ENCODE measurements at places on chromosomes 2 and 18.

GRCh38 chr2:133109772-133110171 lies 439.8 kb upstream of the LYPD1 start:
- DNase-seq, result no peak

DNA sequence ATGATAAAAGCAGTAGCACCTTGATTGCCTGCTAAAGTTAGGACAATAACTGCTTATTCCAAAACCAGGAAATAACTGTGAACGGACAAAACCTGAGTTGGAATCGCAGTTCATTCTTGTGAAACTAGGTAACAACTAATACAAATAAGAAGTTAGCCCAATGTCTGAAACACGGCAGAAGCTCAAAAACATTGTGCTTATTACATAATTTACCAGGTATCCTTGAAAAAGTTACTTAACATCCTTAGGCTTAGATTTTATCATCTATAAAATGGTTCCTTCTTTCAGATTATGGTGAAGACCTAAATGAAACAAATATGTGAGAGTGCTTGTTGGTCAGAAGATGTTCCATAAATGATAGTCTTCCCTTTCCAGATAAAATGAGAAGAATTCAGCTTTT lies 32.4 kb downstream of the RTN4 start:
- DNase-seq, result no peak

DNA sequence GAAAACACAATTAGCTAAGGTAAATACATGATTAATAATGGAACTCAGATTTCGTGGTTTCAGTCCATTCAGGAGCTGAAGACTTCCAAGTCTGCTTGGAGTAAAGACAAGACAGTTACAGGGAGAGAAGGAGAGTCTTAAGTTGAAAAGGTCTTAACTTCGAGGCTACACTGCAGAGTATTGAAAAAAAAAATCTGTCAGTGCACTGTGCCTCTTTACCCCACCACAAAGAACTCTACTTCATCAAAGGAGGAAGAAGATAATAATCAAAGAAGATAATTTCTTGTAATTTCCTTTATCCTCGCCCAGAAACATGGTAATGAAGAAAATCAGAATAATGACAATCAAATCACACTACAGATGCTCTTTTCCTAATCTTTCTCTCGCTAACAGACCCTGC lies 75.4 kb downstream of the MEMO1 start:
- DNase-seq, result no peak

GRCh38 chr2:215430528-215431187 lies 5.2 kb downstream of the FN1 start:
- no peak for DNase-seq

DNA sequence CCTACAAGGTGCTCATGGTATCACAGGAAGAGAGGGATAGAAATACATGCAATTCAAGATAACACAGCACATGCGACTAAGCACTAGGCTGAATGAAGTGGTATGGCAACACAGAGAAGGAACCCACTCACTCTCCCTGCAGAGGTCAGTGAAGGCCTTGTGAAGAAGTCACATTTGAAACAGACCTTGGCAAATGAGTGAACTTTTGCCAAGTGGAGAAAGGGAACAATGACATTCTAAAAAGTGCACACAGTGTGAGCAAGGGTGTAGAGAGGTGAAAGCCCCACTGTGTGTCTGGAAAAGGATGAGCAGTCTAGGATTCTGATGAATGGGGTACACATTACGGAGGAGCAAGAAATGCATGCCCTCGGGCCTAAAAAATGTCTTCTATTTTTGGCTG lies 23.3 kb downstream of the KLF7 start:
- no peak for DNase-seq

- DNase-seq, result no peak
These were observed 36.7 kb upstream of the FOXI3 start for GRCh38 chr2:88489181-88489580.

GRCh38 chr18:45245091-45245511 lies 370.2 kb upstream of the SLC14A2 start:
- no peak for DNase-seq

DNA sequence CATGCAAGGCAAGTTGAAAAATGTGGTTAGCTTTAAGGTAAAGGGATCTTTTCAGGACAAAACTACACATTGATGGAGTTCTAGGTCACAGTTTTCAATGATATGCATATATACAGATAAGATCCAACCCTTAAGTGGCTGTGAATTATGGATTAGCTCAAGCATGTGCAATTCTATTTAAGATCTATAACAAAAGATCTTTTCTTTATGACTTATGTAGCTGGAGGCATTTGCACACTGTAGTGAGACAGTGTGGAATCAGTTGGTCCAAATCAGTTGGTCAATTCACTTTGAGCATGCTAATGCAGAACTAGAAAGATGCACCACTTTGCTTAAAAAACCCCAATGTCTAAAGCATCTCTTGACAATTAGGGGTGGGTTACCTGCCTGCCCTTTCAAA lies 417.1 kb upstream of the ZEB2 start:
- DNase-seq, result no peak

GRCh38 chr2:188199716-188200128 lies 92.0 kb upstream of the GULP1 start:
- no peak for DNase-seq

- DNase-seq, result no peak
These were observed 2182.7 kb upstream of the PIK3C3 start for GRCh38 chr18:39772155-39772919.

DNA sequence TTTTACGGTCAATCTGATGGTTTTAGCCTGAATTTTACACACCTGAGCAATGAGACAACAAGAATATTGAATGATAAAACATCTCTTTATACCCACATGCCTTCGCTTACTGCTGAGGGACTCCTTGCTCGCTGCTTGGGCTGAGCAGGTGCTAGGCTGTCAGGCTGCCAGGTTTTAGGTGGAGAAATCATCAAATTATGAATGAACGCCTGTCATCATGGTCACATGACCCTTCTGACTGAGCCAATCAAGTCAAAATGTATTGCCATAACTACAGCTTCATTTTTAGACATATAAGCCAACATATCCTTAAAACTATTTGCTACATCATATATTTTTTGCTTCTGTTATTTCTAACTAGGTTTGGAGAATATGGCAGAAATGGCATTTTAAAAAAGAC lies 274.0 kb downstream of the LNPK start:
- DNase-seq, result no peak

DNA sequence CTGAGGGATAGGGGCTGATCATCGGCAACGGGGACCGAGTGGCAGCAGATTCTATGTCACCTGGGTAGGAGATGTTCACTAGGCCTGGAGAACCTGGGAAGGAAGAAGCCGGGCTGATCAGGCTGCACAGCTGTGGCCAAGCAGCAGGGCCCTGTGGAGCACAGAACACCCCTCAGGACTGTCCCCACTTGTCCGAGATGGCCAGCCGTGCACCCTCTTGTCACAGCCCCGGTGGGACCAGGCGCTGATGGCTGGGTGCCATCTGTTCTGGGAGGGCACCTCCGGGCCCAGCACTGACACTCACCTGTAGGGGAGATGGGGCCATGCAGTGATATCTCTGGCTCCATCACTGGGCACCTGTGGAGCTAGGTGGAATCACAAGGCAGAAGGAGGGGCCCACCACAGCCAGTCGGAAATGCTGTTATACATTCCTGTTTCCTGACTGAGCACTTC lies 217.9 kb upstream of the RAB6C start:
- no peak for DNase-seq

GRCh38 chr2:97871096-97871780 lies 124.5 kb downstream of the TMEM131 start:
- no peak for DNase-seq

- no peak for DNase-seq
These were observed 18.9 kb upstream of the OTOS start for GRCh38 chr2:240159251-240159839.

DNA sequence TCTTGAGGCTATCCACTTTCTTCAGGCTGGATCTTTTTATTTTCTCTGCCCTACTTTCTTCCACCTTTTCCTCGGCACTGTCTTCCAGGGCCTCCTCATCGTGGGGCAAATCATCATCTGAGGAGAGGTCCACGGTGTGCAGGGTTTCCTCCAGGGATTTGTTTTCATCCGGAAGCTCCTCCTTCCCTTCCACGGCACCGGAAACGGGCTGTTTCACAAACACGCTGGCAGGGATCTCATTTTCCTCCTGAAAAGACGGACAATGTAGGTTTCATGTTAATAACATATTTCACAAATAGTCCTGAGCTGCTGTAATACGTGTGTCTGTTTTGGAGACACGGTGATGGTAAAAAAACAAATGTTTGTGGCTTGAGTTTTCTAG lies 10.4 kb downstream of the CAVIN2 start:
- DNase-seq, result no peak

DNA sequence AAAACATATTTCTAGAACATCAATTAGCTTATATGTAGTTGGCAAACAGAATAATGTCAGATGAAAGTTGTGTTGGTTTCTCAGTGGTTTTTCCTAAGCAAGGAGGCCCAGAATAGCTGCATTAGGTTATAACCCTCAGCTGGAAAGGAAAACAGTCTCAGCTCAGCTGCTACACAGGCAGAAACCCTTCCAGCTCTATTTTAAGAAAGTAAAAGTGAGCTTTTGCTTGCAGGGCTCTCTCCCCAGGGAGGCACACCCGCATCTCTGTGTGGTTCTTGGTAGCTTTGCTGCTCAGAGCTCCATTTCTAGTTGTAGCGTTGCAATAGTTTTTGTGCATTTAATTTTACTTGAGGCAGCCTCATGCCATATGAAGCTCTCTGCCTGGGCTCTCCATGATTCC lies 54.6 kb downstream of the PIKFYVE start:
- DNase-seq, result no peak

DNA sequence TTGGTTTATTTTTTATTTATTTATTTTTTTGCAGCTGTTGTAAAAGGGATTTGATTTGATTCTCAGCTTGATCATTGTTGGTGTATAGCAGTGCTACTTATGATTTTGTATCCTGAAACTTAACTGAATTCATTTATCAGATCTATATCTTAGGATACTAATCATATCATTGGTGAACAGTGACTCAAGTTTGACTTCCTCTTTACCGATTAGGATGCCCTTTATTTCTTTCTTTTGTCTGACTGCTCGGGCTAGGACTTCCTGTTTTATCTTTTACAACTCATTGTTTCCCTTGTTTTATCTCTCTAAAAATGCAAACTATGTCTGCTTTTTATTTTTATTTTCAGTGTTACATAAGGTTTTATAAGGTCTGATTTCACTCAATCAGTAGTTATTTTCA lies 23.6 kb downstream of the SP100 start:
- DNase-seq, result no peak

DNA sequence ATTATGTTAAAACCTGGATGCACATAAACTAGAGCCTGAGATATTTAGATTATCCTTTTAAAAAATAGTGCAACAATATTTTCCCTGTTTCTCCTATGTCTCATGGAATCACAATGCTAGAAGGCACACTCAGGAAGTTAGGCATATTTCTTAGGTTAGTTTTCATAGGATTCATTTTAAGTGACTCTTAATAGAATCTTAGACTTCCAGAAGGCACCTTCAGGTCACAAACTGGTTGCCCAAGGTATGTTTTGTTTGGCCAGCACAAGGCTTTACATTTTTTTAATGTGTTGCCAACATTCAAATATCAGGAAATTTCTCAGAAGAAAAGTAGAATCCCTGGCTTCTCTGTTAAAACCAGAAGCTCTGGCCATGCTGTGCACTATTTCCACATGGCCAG lies 129.3 kb downstream of the LNPK start:
- DNase-seq, result no peak

DNA sequence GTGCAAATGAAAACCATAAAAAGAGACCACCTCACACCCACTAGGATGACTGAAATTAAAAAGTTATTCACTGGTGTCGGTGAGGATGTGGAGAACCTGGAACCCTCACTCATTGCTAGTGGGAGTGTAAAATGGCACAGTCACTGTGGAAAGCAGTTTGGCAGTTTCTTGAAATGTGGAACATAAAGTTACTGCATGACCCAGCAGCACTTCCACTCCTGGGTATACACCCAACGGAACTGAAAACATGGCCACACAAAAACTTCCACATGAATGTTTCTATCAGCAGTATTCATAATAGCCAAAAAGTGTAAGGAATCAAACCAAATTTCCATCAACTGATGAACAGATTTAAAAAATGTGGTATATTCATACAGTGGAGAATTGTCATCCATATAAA lies 65.1 kb upstream of the SLC66A3 start:
- DNase-seq, result no peak

Data from NCI-H2107 (cell line).